Suppressor macrophage (primary cell): ENCODE measurements at places on chromosomes 11 and 22.

DNA sequence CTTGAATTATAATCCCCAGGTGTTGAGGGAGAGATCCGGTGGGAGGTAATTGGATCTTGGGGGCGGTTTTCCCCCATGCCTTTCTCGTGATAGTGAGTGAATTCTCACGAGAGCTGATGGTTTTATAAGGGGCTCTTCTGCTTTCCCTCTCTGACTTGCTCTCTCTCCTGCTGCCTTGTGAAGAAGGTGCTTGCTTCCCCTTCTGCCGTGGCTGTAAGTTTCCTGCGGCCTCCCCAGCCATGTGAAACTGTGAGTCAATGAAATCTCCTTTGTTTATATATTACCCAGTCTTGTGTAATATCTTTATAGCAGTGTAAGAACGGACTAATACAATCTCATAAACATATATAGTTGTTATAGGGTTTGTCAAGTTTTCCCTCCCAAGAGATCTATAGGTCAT, 32.8 kb downstream of the KCNE3 start:
- DNase-seq = no peak

DNA sequence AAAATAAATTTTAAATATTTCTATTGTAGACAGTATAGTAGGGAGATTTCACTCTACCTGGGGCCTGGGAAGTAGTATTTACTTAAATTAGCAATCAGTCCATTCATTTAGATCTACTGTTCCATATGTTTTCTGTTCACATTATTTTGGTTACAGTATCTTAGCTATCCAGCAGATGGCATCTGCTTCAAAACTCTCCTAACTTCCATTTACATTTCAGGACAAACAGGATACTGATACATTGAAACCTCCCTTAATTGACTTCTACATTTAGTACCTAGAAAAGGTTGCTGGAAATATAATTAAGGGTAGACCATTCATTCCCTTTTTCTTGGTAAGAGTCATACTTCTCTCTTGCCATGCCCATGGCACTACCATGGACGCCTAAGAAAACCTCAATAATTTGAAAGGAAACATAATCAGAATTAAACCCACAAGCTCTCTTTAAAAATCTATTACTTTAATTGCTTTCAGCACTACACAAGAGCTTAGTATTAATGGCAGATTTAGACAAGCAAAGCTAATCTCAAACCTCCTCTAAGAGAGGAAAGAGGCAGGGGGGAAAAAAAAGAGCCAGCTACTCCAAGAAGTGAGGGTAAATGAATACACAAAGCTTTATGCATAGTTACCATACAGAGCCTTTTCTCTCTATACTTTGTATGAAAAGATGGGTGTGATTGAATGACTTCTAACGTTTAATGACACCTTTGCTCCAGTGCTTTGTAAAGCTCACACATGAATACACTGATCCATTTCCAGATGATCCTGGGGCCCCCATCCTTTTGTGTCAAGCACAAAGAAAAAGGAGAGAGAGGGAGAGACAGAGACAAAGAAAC, 131.2 kb upstream of the MTMR2 start:
- DNase-seq = no peak

- no peak for DNase-seq
Measured at GRCh38 chr11:77884186-77884828, 63.4 kb downstream of the AAMDC start.

GRCh38 chr11:78277314-78277994, 88.7 kb downstream of the USP35 start:
- DNase-seq = peak; percentile 41
